Muscle of arm (tissue), 14 donors: ENCODE measurements at places on chromosomes 11 and 22.

DNA sequence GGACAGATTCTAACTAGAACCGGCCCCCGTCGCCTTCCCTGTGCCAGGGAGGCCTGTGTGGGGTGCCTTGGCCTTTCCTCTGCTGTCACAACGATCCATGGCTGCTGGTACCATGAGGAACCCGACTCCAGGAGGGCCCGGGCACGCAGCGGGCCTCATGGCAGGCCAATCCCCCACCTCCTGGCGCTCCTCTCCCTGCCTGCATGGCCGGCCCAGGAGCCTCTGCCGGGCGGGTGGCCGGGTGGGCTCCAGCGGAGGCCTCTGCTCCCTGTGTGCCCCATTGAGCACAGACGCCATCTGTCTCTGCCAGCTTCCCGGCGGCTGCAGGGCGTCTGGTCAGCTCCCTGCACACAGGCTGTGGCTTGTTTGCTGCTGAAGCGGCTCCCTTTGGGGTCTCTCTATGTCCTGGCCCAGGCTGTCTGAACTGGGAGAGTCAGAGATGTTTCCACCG, 86.5 kb downstream of the MYEOV start:
- DNase-seq, result no peak

GRCh38 chr11:20397281-20397680, 9.8 kb downstream of the PRMT3 start:
- DNase-seq, result peak; percentile 6

GRCh38 chr11:114209904-114210303, 86.3 kb upstream of the NNMT start:
- DNase-seq, result no peak

GRCh38 chr11:20207781-20208621, 47.7 kb upstream of the DBX1 start:
- no peak for DNase-seq

DNA sequence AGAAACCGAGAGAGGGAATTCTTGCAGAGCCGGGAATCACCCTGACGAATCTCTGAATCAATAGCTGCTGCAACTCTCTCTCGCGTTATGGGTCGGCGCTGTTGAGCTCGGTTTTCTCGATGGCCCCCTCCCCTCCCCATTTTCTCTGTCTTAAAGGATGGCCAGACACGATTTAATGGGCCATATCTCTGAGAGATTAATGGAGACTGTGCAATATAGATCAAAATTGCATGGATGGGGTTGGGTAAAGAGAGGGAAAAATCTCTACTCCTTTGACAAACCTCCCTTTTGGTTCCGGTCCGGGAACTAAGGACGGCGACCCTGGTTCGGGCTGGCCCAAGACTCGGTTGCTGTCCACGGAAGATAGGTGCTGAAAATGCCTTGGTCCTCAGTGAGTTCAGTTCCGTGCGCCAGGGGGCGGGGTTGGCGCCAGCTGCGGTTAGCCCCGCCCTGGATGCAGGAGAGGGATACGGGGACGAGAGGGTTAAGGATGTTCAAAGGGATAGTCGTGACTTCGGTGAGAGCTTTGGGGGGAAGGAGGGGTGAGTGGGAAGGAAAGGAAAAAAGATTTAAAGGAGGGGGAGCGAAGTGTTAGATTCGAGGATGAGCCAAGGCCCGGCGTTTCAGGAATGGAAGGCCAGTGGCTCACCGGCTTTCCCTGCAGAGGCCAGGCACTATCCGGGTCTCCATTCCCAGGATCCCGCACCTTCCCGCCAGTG, 103.6 kb upstream of the HSD17B12 start:
- no peak for DNase-seq

DNA sequence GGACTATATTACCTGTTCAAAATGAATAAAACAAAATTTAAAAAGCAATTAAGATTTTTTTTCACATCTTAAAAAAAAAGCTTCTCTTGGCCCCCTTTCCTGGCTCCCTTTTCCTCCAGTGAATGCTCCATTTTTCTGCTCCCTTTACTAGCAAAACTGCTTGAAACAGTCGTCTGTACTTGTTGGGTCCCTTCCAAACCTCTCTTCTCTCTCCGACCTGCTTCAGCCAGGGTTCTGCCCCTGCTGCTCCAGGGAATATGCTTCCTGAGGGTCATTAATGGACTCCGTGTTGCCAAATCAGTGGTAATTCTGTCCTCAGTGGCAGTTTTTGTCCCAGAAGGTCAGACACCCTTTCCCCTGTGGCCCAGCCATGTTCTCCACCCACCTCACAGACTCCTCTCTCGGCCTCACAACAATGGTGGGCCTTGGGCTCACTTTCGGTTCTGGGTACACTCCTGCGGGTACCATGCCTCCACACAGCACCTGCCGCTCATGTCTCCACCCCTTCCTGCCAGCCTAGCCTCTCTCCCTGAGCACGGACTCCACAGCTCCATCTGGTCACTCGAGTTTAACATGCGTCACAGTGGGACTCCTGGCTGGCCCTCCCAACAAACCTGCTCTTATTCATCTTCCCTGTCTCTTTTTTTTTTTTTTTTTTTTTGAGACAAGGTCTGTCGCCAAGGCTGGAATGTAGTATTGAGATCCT, 7.8 kb upstream of the POLR3H start:
- DNase-seq, result no peak

DNA sequence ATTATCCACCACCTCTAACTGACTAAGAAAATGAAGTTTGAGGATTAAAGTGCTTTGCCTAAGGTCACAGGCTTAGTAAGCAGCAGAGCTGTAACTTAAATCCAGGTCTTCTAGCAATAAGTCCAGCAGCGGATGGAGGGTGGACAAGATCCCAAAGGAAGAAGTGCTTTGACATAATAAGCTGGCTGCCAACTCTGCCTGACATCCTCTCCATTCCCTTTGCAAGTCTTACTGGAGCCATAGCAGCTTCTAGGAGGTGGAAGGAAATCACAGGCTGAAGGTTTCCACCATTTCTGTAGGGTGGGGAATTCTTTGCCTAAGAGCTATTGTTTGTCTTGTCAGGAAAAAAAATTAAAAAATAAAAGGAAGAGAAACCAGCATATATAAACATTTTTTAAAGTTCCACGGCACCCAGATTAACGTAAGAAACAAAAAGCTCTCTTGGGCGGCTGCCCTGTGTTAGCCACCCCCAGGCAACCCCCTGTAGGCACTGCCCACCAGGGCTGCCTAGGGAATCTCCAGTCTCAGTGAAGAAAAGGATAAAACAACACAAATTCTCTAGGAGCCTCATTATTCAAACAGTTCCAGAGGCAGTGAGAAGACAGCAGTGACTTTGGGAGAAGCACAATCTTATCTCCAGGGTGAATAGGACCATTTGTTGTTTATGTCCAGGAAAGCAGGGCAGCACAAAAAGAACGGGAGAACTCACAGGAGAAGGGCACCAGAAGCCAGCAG, 380.8 kb upstream of the CADM1 start:
- no peak for DNase-seq

DNA sequence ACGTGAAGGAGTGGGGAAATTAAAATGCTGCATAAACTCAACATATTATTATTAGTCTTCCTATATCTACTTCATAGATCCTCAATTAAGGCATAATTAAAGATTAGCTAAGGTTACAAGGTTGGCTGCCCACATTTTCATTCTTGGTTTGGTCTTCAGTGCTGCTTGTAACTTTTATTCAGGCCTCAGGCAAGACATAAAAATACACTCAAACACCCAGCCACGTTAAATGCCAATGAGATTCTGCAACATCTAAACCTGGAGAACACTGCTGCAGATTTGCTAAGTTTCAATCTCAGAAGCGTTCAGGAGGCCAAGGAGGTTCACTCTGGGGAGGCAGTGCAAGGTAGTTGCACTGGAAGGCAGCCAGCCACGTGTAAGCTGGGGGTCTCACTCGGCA, 358.7 kb upstream of the NARS2 start:
- no peak for DNase-seq

DNA sequence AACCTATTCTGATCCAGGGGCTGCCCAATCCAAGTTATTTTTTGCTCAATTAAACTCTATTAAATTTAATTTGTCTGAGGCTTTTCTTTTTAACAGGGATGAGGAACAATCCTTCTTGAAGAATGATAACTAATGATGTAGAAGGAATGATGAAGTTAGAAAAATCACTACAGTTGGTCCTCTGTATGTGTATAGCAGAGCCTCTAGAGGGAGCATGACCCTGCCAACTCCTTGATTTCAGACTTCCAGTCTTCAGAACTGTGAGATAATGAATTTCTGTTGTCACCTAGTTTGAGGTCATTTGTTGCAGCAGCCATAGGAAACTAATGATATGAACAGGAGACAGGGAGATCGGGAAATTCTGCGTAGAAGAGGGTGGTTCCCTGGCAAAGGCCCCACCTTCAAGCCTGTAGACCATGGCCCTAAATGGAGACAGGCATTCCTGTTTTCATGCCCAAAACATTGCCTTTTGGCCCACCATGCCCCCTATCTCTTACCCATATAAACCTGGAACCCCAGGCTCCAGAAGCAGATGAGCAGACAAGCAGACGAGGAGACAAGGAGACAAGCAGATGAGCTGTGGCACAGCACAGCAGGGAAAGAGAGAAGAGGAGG, 7.7 kb upstream of the QSER1 start:
- no peak for DNase-seq

DNA sequence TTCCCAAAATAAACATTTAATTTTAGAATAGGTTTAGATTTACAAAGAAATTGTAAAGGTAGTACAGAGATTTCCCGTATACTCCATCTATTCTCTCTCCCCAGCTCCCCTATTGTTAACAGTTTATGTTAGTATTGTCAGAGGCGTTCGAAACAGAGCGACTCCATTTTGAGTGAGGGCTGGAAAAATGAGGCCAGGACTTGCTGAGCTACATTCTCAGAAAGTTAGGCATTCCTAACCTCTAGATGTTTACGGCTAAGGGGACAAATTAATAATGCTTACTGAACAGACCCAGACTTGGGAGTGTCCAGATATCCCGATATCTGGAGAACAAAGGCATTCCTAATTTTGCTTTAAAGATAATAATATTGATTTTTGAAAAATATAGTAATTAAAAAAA, 12.4 kb upstream of the NUP160 start:
- no peak for DNase-seq

DNA sequence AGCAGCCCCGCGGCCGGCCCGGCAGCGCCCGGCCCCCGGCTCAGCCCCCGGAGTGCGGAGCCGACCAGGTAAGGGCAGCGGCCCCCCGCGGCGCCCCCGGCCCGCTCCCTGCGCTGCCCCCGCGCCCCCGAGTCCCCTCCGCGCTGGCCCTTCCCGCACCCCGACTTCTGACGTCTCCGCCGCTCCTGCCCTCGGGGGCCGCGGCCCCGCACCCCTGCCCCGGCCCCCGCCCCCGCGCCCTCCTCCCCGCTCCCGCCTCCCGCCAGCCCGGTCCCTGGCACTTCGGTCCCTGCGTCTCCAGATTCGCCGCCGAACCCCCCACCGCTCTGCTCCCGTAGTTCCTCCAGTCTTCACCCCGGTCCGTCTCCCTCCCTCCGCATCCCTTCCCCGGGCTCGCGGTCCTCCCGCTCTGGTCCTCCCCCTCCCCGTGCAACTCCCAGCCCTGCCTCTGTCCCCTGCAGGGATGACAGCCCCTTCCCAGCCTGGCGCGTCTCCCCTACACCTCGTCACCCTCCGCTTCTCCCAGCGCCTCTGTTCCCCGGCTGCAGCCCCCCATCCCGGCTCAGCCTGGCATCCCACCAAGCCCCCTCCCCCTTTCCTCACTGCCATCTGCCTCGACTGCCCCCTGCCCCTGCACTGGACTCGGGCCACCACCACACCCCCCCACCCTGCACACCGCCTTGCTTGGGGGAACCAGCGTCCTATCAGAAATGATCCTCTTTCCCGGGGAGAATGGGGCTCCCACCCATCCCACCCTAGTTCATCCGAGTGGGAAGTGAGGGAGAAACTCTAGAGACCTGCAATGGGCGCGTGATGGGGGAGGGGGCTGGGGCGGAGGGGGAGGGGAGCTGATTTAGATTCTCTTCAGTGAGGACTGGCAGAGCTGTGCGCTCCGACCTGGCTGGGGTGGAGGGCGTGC, 531 bp downstream of the GRIK4 start:
- no peak for DNase-seq

GRCh38 chr11:488992-489391, 18.1 kb downstream of the RNH1 start:
- no peak for DNase-seq

GRCh38 chr11:86492370-86493010, 117.8 kb downstream of the CCDC81 start:
- DNase-seq, result no peak

DNA sequence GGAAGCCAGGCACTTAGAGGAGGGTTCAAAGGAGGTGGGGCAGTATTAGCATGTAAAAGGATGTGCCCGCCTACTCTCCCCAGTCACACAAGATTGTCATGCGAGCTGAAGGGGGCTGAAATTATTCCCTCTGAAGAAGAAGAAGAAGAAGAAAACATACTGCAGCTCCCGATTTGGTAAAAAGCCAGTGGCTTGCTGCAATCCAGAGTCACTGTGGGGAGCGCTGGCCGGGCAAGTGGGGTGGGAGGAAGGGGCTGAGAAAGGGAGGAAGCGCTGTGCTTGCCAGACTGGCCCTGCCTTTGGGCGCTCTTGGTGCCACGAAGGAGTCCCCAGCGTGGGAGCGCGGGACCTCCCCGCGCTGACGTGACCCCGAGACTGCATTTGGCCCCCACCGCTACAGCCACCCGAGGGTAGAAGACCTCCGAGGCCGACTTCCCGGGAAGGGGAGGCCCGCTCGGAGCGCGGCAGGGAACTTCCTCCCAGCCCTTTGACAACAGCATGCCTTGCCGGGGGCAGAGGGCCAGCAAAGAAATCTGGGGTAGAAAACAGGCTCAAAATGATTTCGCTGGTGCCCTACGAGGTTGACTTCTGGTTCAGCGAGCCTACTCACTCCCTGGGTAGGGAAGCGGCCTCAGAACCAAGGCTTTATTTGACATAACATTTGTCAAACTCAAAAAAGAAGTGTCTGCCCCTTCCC, 906.3 kb downstream of the DLG2 start:
- DNase-seq, result no peak
